ENCODE measurements at places on chromosomes 4 and X.

- DNase-seq, result no peak
These were observed 50.4 kb downstream of the GSTCD start for GRCh38 chr4:105758958-105759357.

- DNase-seq, result no peak
These were observed 22.2 kb downstream of the DTHD1 start for GRCh38 chr4:36303426-36304137.

DNA sequence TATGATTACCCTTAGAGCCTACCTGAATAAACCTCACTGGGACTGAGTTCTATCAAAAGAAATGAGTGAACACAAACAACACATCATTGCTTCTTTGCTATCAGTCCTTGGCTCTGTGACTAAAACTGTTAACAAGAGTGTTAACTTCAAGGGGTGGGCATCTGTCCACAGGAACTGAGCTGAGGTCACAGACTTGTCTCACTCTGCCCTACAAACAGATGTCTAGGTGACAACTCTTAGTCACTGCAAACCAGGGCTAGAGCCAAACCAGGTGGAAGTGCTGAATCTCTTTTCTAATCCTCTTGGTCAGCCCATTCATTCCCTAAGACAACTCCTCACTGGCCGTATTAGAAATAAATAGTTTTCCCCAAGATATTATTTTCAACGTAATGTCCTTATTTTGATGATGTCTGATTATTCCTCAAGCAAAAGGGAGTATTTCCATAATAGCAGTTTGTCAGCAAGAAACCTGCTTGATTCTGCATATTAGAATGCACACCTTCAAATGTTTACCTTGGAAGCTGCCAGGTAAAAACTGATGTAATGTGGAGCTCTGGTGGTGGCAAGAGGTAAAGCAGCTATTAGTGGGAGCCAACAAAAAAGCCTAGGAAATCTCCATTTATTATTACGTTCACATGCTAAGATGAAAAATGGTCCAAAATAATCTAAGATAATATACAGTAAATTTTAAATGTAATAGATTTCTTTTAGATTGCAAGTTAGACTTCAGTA is 4.0 kb downstream of the COL25A1 start:
- peak; percentile 39 for DNase-seq

GRCh38 chrX:139563251-139563650 is 32.7 kb downstream of the F9 start:
- DNase-seq, result no peak

- no peak for DNase-seq
These were observed 377.2 kb upstream of the FTHL17 start for GRCh38 chrX:31449081-31449480.

GRCh38 chrX:146189371-146189770 is 371.7 kb downstream of the SLITRK2 start:
- DNase-seq, result no peak

DNA sequence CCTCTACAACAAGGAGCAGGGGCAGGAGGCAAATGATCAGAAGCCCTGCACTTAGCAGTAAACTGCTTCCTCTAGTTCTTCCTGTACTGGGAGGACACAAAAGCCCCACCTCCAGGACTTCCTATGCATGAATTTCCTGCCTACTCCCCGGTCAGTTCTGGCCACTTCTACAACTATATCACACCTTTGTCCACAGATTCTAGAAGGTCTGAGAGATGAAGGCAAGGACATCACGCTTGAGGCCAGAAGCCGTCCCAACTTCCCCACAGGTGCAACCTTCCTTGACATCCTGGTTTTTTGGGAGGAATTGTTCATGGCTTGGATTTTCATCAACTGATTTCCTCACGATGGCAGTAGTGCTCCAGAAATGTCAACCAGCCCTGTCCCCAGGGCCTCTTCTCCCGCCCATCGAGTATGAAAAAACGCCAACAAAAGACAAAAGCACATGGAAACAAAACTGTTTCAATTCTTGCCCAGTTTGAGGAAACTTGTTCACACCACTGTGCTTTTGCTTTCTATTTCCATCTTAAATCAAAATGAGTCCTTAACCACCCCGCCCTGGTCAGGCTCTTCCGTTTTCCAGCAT is 206.5 kb upstream of the STK26 start:
- DNase-seq, result peak; percentile 5

GRCh38 chr4:147586637-147587036 is 30.6 kb upstream of the TMEM184C start:
- DNase-seq, result no peak

GRCh38 chrX:9729171-9729885 is 36.3 kb downstream of the GPR143 start:
- DNase-seq, result no peak

All from RWPE1 (cell line).